CD4-positive, alpha-beta T cell (primary cell): ENCODE measurements at places on chromosomes 5 and 9. TPM values are rescaled to one million over a fixed set of nuclear protein-coding genes. Genes with fewer than 3 reads are reported as not detected.

Gene GRM6
- not detected for total RNA-seq

Gene PCDHGA7
- not detected for total RNA-seq

- no peaks in the 10 kb centered on the region for H3K4me1 ChIP-seq
- no peak for DNase-seq
- H3K27ac ChIP-seq, result no peak overlapping the region
- H3K27me3 ChIP-seq, result no peaks in the 10 kb centered on the region
These were observed 20.7 kb downstream of the NDUFS6 start for GRCh38 chr5:1821862-1822261.

DNA sequence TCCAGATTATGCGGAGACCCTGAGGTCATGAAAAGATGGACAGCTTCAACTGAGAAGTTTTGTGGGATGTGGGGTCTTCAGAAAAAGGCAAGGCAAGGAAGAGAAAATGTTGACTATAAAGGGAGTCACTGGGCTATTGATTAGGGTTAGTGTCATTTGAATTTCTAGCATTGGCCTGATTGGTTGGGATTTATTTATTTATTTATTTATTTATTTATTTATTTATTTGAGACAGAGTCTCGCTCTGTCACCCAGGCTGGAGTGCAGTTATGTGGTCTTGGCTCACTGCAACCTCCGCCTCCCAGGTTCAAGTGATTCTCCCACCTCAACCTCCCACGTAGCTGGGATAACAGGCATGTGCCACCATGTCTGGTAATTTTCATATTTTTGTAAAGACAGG lies 279.7 kb downstream of the NTRK2 start:
- H3K27me3 ChIP-seq, result peaks cover 4% of the 10 kb centered on the region
- no peak overlapping the region for H3K4me3 ChIP-seq
- no peak overlapping the region for H3K27ac ChIP-seq
- DNase-seq, result no peak
- H3K4me1 ChIP-seq, result no peaks in the 10 kb centered on the region

- H3K36me3 ChIP-seq, result no peaks in the 10 kb centered on the region
- H3K27me3 ChIP-seq, result no peaks in the 10 kb centered on the region
- no peak for DNase-seq
- no peak overlapping the region for H3K4me3 ChIP-seq
- no peaks in the 10 kb centered on the region for H3K4me1 ChIP-seq
- H3K27ac ChIP-seq, result no peak overlapping the region
These were observed 107.8 kb upstream of the ADAMTSL1 start for GRCh38 chr9:18366184-18366583.

Gene SPATA9
- total RNA-seq, result not detected

- no peaks in the 10 kb centered on the region for H3K27me3 ChIP-seq
- H3K36me3 ChIP-seq, result no peaks in the 10 kb centered on the region
- DNase-seq, result no peak
- H3K27ac ChIP-seq, result no peak overlapping the region
- H3K4me1 ChIP-seq, result no peaks in the 10 kb centered on the region
- no peak overlapping the region for H3K4me3 ChIP-seq
These were observed 220.5 kb downstream of the SLC12A2 start for GRCh38 chr5:128304088-128304487.

- H3K4me3 ChIP-seq, result no peak overlapping the region
- DNase-seq, result no peak
- no peaks in the 10 kb centered on the region for H3K4me1 ChIP-seq
- H3K27ac ChIP-seq, result no peak overlapping the region
- H3K36me3 ChIP-seq, result no peaks in the 10 kb centered on the region
- H3K27me3 ChIP-seq, result no peaks in the 10 kb centered on the region
These were observed 32.4 kb downstream of the MAST4 start for GRCh38 chr5:66628561-66628960.

GRCh38 chr5:83844449-83845068 lies 123.9 kb upstream of the HAPLN1 start:
- H3K27me3 ChIP-seq, result no peaks in the 10 kb centered on the region
- H3K36me3 ChIP-seq, result no peaks in the 10 kb centered on the region
- no peak for DNase-seq
- H3K4me3 ChIP-seq, result no peak overlapping the region
- no peak overlapping the region for H3K27ac ChIP-seq

DNA sequence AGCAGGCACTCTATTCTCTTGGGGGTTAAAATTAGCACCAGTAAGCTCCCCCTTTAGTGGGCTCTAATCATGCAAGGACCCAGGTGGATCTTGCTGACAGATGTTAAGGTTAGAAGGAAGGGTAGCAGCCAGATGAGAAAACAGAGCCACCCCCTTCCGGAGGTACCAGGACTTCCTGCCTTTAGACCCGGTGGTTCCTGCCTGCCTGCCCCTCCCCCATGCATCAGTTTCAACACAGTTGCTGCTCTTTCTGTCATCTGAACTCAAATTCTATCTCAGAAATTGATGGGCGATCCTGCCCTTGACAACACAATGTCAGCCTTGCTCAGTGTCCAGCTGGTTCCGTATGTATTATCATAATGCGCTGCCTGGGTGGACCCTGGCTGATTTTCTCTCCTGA lies 287.3 kb downstream of the EBF1 start:
- peak; percentile 64 for DNase-seq
- H3K4me3 ChIP-seq, result no peak overlapping the region
- H3K27ac ChIP-seq, result no peak overlapping the region
- H3K27me3 ChIP-seq, result no peaks in the 10 kb centered on the region
- H3K36me3 ChIP-seq, result no peaks in the 10 kb centered on the region

Gene GCNT4
- total RNA-seq, result 7.4 TPM

- DNase-seq, result peak; percentile 39
- no peaks in the 10 kb centered on the region for H3K4me1 ChIP-seq
- no peak overlapping the region for H3K4me3 ChIP-seq
- no peaks in the 10 kb centered on the region for H3K27me3 ChIP-seq
- no peak overlapping the region for H3K27ac ChIP-seq
These were observed 388.7 kb downstream of the CETN3 start for GRCh38 chr5:90020575-90021538.

GRCh38 chr5:139638090-139638735 lies 9.9 kb upstream of the CXXC5 start:
- peak overlapping the region; percentile 39 for H3K4me3 ChIP-seq
- H3K27me3 ChIP-seq, result no peaks in the 10 kb centered on the region
- no peak overlapping the region for H3K27ac ChIP-seq
- peaks cover 48% of the 10 kb centered on the region for H3K4me1 ChIP-seq

- no peak overlapping the region for H3K27ac ChIP-seq
- H3K4me1 ChIP-seq, result no peaks in the 10 kb centered on the region
- no peak for DNase-seq
- H3K4me3 ChIP-seq, result no peak overlapping the region
- no peaks in the 10 kb centered on the region for H3K36me3 ChIP-seq
- no peaks in the 10 kb centered on the region for H3K27me3 ChIP-seq
These were observed 171.0 kb downstream of the RMI1 start for GRCh38 chr9:84151640-84152039.

Gene GZMA
- total RNA-seq, result 3.5 TPM

- H3K36me3 ChIP-seq, result no peaks in the 10 kb centered on the region
- no peak overlapping the region for H3K4me3 ChIP-seq
- no peaks in the 10 kb centered on the region for H3K27me3 ChIP-seq
- H3K4me1 ChIP-seq, result no peaks in the 10 kb centered on the region
- DNase-seq, result no peak
These were observed 18.3 kb upstream of the LPAR1 start for GRCh38 chr9:111056538-111056937.

Gene CAPSL
- not detected for total RNA-seq
